Ammon's horn (tissue), 1 donor: ENCODE measurements at places on chromosomes 2 and 18.

DNA sequence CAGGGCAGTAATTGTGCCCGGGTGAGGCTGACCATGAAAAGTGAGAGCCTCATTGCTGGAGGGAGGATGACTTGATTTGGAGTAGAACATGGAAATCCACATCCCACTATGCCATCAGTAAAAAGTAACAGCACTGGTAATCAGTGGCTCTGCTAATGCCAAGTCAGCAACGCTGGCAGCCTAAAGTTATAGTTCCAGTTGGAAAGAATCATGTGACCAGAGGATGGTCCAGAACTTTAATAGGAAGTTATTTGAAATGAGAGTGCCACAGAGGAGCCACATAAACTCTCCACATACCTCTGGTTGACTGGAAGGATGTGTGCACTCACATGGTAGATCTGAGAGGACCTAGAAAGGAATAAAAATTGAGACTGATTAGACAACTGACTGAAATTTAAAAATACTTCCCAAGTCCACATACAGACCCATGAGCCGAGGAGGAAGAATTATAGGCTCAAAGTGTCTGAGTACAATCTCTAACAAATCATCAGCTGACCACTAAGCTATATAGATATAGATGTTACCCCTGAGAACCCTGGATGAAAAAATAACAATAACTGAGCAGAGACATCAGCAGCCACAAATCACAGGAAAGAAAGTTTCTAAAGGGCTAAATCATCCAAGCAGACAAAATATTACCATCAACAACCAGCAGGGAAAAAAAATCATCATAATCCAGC is 346.8 kb downstream of the STK39 start:
- DNase-seq: no peak

DNA sequence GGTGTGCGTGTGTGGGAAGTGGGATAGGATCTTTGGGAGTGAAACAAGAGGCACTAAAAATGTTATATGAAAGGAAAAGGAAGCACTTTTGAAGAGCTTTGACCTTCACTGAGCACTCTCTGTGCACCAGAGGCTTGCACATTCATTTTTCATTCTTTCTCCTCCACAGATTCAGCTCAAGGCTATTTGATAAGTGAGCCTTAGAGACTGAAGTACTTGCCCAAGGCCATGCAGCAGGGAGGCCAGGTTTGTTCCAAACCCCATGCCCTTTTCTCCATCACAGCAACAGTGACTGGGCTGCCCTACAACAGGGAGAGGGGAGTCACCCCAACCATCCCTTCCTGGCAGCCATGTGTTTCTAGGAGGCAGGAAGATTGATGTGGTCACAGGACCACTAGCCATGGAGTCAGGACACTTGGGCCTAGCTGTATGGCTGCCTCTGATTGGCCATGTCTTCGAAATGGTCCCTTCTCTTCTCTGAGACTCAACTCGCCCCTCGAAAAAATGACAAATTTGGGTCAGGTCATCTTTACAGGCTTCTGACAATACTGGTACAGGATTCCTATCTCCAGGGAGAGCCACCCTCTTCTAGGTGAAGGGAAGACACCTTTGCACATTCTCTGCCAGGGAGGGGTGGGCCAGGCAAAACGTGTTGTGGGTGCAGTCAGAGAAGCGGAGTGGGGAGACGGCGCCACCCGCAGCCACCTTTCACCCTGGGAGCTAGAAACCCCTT is 123.5 kb upstream of the MYCN start:
- no peak for DNase-seq

GRCh38 chr2:68251855-68252399 is 405 bp downstream of the PPP3R1 start:
- DNase-seq: no peak

- DNase-seq: no peak
Measured at GRCh38 chr18:69747388-69747787, 200.3 kb downstream of the CD226 start.

DNA sequence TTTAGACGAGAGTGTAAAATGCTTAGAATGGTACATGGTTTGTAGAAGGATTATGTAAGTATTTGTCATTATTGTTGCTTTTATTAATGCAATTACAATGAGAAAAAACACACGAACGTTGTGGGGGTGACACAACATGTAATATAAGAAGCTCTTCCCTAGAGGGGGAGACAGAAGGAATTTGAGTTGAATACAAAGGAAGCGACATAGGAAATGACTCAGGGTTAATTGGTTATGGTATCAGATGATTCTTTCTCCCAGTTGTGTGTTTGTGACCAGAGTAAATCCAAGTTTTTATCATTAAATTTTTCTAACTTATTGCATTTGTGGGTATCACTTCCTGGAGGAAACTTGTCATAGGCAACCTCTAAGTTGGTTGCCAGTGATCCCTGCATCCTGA is 625.6 kb upstream of the CDH2 start:
- no peak for DNase-seq

DNA sequence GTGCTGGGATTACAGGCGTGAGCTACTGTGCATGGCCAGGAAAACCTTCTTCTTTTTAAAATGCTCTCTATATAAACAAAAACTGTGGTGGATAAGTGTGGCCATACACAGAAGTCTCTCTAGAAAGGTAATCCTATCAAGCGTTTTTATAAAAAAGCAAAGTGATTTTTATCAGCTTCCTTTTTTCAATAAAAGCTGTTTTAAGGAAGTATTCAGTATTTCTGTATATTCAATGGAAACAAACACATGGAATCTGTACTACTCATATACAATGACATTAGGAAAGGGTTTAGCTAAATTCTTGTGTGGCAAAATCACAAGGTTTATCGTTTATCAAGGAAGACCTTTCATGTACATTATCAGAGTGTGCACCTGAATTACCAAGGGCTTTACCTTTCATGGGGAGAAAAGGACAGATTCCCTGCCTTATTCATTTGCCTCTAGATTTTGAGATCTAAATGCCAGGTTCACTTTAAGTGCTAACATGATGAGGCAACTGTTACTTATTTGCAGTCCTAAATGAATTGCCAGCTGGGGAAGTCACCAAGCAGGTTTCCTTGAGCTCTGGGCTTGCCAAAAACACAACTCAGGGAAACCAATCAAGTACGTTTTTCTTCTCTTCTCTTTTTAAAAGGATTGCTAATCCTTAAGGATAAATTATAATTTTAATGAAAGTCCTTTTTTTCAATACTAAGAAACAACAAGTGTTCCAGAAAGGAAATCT is 70.8 kb downstream of the RTN4 start:
- DNase-seq: peak; percentile 47

DNA sequence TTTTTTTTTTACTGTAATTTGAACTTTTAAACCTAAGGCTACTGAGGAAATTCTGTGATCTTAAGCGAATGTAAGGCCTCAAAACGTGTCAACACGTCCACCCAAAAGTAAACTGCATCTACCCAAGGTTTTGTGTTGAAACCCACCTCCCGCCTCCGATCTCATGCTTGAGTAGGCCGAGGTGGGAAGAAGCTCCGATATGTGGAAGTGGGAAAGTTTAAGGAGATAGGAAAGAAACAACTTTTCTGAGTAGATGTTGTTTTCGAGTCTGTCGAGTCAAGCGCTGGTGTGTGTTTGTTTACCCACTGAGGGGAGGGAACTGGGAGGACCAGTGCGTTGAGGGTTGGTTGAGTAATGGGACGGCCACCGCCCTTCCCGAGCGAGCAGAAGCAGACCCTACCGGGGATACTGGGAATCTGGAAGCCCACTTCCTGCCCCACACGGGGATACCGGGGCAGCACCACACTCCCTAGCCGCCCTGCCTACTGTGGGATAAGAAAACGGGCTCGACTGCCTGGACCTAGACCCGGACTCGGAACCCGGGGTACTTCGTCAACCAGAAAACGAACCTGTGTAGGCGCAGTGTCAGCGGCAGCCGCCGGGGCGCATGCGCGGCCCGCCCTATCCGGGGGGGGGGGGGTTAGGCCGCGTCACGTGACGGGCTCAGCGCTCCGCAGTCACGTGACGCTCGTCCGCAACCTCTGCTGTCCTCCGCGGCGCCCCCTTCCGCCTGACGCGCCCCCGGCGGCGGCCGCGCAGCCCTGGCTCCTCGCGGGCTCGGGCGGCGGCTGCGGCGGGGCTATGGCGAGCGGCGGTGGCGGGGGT is at the start of gene RETREG2:
Gene RETREG2 (plus strand): TSS at position 724 of the 825 bp plus-strand sequence. CDS start 78 bp downstream, at position 802.
- DNase-seq: peak; percentile 91

- no peak for DNase-seq
Measured at GRCh38 chr2:8152392-8153257, 529.2 kb upstream of the ID2 start.

DNA sequence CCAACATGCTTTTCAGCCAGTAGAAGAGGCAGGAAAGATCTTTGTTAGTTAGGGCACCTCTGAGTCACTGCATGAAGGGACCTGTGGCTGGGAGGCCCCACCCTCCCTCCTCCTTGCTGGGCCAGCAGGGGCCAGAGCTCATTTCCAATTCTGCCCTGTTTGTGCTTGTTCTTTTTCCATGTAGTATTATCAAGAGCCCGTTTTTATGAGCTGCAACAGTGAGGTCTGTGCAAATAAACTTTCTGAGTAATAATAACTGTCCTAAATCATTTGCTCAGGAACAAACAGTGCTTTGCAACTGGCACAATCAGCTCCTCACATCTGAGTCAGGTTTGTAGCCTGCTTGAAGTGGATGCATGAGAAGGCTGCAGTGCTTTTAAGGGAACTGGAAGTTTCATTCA is 128.0 kb downstream of the ARL4C start:
- DNase-seq: peak; percentile 6

DNA sequence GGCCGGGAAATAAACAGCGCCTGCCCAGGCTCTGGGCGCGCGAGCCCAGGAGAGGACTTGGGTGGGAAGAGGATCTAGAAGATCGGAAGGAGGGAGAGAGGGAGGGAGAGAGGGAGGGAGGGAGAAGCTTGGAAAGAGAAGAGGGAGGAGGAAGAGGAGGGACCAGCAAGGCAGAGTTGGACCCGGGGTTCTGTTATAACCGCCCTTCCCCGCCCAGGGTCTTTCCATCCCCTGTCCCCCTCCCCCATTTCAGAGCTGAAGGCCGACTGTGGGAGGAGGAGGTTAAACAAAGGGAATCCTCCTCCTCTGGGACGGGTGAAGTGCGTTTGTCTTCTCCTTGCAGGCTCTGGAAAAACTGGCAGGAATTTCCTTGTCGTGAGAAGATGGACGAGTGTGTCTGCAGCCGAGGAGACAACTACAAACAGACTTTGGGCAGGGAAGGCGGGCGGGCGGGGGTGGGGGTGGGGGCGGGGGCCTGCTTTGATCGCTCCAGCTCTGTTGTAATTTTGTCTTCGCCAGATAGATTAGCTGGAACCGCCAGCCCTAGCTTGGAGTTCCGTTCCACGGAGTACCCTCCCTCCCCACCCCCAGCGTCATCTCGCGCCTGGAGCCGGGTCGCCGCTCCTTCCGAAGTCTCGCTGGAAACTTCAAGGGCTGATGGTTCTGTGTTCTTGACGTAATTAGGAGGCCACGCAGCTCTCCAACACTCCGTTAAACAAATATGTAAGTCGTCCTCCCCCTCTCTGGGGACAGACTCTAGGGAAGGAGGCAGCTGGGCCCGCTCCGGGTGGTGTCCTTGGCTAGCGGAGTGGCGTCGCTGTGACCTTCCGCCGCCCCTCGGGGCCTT is 6.4 kb upstream of the SP9 start:
- DNase-seq: no peak

DNA sequence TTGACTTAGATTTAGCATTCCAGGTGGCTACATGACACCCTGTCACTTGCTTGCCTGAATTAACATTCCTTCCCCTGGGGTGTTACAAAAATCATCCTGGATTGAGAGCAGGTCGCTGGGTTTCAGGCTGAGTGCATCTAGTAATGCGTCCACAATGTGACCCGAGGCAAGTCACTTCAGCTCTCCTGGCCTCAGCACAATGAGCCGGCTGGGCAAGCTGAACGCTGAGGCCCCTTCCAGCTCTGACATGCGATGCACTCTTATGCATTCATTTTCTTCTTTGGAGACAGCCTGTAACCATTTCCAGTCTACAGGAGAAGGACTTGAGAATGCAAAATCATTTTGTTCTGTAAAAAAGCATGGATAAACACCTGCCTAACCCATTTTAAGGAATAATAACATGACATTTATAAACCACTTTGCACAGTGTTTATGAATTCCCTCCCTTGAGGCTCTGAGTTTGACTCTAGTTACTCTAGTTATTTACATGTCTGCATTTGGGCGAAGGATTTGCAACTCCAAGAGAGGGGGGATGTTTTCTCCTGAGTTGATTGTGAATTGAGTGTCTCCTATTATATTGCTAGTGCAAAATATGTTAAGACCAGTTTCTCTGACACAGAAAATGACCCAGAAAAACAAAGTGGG is 63.0 kb upstream of the CPO start:
- DNase-seq: peak; percentile 27

DNA sequence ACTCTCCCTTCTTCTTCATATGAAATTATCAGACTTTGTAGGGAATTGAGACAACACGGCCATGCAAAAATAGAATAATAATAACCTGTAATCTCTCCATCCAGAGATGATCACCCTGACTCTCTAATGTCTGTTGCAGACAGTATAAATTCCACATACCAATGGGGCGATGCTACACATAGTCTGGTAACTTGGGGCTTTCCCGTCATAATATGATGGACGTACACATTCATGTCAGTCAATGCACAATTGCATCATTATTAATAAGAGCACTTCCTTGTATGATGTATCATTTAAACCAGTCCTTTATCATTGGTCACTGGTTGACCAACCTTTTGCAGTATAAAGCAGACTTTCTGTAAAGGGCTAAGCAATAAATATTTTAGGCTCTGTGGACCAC is 39.5 kb upstream of the SCLY start:
- no peak for DNase-seq

DNA sequence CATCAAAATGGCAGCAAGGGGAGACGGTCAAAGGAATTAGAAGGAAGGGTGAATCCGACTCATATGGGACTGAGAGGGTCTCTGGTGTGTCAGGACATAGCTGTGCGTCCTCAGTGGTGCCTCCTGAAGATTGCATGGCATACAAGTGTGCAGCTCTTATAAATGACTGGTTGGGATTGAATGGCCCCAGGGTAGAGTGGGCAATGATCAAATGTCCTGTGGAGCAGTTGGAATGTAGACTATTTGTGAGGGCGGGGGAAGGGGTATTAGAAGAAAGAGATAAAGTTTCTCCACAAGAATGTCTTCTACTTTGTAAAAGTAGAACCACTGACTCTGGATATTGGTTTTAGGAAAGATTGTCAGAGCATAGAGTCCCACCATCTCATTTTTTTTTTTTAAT is 24.6 kb downstream of the CTLA4 start:
- no peak for DNase-seq

GRCh38 chr18:49550621-49551339 is 11.1 kb upstream of the LIPG start:
- DNase-seq: no peak

DNA sequence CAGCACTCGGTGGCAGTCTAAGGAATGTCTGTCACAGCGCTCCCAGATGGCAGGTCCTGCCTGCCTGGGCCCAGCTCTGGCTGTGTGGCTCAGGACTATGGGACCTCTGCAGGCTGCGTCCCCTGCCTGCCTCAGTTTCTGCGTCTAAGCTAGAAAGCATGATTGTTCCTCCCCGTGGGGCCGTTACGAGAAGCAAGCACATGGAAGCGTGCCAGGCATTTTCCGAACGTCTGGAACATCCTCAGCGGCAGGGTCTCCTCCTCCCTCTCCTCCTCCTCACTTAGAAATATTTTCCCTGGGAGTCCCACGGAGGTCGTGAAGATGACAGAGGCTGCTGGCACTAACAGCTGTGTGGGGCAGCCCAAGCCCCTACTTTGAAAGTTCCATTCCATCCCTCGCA is 43.3 kb downstream of the LRRFIP1 start:
- DNase-seq: no peak

- no peak for DNase-seq
Measured at GRCh38 chr18:2222270-2223185, 348.8 kb downstream of the METTL4 start.

GRCh38 chr2:181326661-181327060 is 130.5 kb upstream of the ITGA4 start:
- DNase-seq: no peak

- DNase-seq: no peak
Measured at GRCh38 chr18:38933910-38934510, 1368.4 kb upstream of the CELF4 start.
